ENCODE measurements at places on chromosomes 16 and 17. TPM values are rescaled to one million over a fixed set of nuclear protein-coding genes. Genes with fewer than 3 reads are reported as not detected.

The SKAP1 gene
- 11.4 TPM for total RNA-seq

The COTL1 gene
- total RNA-seq, result 473 TPM

The ABCA6 gene
- total RNA-seq, result not detected

The CORO1A gene
- 24.1 TPM for total RNA-seq

The TLCD2 gene
- 1.6 TPM for total RNA-seq

The CLEC19A gene
- total RNA-seq, result not detected

The MYLK3 gene
- not detected for total RNA-seq

The TGFB1I1 gene
- total RNA-seq, result 56.8 TPM

The CDR2L gene
- 38.9 TPM for total RNA-seq

The ZNF750 gene
- 0.40 TPM for total RNA-seq

All from epithelial cell of proximal tubule (primary cell).